Brain (organoid and tissue), 16 donors: ENCODE measurements at places on chromosomes 7 and 10.
A peak's percentile ranks its signal among the peaks of the same experiment; 100 is the strongest.

GRCh38 chr10:76201962-76202361 is 770.5 kb downstream of the LRMDA start:
- DNase-seq: no peak

- DNase-seq: no peak
Observed at GRCh38 chr10:3702569-3702968, 82.4 kb downstream of the KLF6 start.

DNA sequence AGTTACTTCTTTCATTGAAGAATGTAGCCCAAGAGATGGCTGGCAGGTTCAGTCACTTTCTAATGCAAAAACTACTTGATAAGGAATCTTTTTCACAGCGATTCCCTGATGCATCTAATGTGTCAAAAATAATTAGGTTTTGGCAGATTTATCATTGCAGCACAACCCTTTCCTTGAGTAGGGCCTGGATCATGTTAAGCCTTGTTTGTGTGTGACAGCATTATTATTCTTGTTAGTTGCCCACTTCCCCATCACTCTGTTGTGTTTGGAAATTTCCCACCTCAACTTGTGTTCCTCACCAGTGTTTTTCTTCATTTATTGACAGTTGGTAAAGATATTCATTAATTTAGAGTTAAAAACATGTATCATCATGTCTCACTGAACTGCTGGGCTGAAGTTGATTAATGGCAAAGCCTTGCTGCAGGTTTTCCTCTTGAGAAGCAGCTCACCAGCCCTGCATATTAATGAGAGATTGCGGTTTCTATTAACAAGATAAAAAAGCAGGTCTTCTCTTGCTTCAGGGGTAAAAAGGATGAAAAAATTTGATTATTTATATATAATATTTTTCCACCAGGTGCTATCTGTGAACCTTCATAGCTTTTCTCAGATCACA is 233.3 kb upstream of the MDFIC start:
- DNase-seq: peak; percentile 74

DNA sequence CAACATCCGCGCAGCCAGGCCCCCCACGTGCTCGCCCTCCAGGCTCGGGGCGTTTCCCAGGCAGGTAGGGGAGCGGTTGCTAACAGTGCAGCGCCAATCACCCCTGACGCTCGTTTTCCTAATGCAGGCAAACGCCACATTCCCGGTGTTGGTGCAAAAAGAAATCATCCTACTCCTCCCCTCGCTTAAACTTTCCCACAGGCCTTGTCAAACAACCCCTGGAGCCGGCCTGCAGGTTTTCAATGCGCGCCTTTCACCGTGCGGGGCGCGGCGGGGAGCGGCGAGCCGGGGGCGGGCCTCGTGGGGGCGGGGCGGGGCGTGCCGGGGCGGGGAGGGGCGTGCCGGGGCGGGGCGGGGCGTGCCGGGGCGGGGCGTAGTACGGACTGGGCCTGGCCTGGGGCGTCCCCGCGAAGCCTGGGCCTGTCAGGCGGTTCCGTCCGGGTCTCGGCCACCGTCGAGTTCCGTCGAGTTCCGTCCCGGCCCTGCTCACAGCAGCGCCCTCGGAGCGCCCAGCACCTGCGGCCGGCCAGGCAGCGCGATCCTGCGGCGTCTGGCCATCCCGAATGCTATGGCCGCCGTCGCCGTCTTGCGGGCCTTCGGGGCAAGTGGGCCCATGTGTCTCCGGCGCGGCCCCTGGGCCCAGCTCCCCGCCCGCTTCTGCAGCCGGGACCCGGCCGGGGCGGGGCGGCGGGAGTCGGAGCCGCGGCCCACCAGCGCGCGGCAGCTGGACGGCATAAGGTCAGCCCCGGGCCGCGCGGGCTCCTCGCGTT is at the start of gene ECHDC3:
TSS of gene ECHDC3 (plus strand) at position 374 of the 770 bp plus-strand sequence. CDS start at position 569, 195 bp downstream.
- peak; percentile 16 for DNase-seq

DNA sequence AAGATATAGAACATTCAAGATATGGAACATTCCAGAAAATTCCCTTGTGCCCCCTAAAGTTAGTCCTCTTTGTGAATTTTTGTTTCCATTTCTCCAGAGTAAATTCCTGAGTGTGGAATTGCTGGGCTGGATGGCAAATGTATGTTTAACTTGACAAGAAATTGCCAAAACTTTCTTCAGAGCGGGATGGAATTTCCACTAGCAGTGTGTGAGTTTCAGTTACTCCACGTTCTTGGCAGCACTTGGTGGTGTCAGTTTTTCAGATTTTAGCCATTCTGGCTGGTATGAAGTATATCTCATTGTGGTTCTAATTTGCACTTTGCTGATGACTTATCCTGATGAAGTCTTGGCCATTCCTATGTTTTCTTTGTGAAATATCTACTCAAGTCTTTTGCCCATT is 71.2 kb downstream of the MGMT start:
- no peak for DNase-seq

DNA sequence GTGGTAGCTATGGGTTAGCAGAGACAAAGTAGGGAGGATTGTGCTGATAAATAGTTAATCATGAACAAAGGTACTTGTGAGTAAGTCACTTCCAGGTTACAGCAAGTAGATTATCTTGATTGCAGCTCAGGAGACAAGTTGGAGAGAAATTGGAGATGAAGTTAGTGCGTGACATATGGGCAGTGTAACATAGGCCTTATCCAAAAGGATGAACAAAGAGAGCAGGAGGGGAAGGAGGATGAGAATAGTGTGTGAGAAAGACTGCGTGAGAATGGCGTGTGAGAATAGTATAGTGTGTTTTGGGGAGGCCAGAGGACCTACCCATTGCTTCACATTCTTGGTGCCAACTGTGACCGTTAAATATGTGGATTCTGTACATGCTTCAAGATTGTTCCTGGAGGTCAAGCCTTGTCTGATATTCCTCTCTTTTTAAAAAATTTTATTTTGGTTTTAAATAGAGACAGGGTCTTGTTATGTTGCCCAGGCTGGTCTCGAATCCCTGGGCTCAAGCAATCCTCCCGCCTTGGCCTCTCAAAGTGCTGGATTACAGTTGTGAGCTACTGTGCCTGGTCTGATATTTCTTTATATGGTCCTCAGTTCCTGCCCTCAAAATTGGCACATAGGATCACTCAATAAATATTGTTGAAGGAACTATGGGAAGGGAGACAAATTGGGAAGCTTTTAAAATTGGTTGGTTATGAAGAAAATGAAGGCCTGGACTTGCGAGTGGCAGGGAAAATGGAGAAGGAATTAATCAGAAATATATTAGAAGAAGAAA is 3.2 kb downstream of the VCL start:
- DNase-seq: no peak

GRCh38 chr7:81604808-81605174 is 165.1 kb downstream of the HGF start:
- no peak for DNase-seq

- no peak for DNase-seq
Observed at GRCh38 chr7:37332243-37333016, 116.2 kb downstream of the ELMO1 start.

DNA sequence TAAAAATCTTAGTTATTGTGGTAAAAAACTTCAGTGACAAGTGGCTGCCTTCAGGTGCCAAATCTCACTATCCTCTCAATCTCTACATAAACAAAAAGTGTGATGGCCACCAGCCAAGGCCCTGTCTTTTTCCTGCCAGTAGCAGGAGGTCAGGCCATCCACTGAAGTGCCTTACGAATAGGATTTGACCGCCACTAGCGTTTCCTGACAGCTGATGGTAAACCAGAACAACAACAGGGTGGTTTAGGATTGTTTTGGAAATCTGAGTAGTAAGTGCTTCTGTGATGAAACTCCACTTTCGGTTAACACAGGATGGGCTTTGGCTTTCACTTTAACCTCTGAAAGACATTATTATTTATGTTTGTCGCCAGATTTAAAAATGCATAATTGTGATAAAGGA is 55.7 kb upstream of the OGDHL start:
- no peak for DNase-seq
